Renal cortex interstitium (tissue), 15 donors: ENCODE measurements at places on chromosomes 3 and 15. TPM values are rescaled to one million over a fixed set of nuclear protein-coding genes. Genes with fewer than 3 reads are reported as not detected.

Gene ZNF660
- polyA plus RNA-seq = 11.6 TPM

Gene LCTL
- 0.22 TPM for polyA plus RNA-seq

Gene ADAMTS7
- 33.1 TPM for polyA plus RNA-seq

Gene IL17RB
- 15.0 TPM for polyA plus RNA-seq

Gene ASB14
- polyA plus RNA-seq = 1.3 TPM

Gene ESYT3
- 1.4 TPM for polyA plus RNA-seq

Gene CCR3
- 0.09 TPM for polyA plus RNA-seq

Gene LZTFL1
- 66.1 TPM for polyA plus RNA-seq

DNA sequence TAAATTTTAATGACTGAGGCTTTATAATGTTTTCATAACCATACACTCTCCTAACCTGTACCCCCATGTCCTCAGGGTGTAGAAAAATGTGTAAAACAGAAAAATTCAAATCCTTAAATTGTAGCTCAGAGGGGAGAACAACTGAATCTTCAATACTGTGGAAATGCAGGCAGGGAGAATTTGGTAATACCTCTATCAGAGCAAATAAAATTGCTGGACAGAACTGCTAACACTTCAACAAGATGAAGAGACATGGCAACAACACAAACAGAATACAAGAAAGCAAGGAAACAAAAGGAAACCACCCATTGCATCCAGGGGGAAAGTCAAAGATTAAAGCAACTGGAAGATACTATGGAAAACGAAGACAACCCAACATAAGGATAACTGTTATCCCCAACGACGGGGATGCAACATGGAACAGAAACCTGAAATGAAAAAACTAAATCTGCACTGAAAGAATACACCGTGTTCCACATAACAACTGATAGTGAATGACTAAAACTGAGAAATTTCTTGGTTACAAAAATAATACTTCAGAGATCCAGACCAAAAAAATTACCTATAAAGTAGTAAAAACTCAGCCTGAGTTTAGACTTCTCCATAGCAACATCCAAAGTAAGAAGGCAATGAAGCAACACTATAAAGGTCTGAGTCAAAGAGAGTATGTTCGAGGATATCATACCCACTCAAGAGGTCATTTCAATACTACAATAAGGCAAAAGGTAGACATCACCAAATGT lies 48.5 kb downstream of the HACD2 start:
- DNase-seq = no peak

GRCh38 chr3:28680050-28680449 lies 331.4 kb upstream of the AZI2 start:
- no peak for DNase-seq

DNA sequence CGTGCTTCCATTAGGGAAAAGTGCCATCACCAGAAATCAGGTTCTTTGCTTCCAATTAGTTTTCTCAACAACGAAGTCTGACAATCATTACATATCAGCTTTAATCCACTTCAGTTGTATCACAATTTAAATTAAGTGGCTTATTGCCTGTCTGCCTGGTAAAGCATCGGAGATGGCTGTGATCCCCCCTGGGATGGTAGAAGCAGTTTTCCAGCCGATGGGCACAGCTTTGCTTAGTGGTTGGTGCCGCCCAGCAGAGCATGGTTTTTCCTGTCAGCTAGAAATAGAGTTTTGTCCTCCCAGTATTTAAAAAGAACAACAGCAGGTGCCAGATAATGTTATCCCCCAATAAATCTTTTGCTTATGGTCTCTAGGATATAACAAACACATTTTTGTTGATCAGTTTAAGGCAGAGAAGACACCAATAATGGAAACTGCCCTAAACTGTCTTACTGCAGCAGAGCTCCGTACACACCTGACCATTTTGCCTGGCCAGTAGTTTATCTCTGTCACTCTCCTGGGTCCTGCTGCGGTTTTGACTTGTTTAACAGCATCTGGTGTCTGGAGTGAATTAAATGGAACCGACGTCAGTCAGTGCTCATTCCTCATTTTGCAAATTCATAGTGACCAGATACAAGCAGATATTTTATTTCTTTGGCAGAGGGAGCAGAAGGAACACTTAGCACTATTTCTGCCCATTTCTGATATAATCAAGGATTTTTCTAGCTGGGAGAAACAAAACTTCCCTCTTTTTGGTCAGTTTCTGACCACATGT lies 79.1 kb downstream of the SLC49A4 start:
- DNase-seq = no peak

GRCh38 chr15:55044162-55044561 lies 152.6 kb downstream of the RSL24D1 start:
- no peak for DNase-seq

DNA sequence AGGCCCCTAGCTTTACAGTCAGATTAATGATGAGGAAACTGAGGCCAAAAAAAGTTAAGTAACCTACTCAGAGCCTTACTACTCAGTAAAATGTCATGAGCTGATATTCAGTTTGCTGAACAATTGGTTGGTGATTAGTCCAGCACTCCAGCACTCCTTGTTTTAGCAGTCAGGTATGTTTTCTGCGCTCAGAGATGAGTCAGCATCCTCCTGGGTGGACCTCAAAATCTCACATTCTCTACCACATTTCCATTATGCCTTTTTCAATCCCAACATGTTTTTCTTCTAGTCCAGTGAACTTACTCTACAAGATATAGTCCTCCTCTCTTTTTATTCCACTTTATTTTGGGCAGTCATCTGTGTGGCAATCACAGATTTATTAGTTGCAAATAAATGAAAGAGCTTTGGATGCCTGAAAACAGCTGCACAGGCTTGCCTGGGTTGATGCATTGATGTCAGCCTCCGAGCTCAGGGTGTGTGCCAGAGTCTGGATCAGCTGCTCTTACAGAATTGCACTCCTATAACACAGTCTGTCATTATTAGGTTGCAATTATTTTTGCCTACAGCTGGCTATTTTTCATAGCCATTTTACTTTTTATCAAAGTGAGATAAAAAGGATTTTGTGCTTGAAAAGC lies 133.2 kb downstream of the ARPP21 start:
- no peak for DNase-seq

DNA sequence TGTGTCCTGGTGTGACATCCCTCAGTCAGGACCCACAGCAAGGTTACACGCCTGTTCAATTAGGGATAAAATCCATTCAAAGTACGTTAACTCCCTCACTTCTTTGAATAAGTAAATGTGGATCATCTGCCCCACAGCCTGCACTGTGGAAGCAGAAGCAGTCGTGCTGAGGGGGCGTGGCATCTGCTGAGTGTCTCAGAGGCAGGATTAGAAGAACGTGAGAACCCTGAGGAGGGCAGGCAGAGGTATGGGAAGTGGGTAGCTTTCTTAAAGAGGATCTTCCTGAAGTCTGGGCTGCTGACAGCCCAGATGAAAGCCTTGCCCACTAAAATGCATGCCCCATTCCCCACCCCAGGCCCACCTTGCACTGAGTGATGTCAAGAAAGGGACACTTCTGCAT lies 28.5 kb downstream of the CRABP1 start:
- DNase-seq = no peak

DNA sequence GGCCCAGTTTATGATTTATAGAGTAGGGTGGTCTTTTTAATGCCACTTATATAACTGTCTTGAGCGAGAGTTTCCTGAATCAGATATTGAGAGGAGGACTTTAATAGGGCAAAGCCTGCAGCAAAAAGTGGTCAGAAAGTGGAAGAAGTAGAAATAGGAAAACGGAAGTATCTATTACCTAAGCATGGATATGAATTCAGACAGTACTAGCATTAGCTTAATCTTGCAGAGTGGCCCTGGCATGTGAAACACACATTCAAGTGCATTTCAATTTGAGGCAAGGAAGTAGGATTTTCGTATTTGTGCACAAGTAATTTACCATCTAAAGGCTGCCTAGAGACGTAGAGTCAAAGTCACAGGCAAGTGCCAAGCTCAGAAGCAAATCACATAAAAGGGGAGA lies 622.3 kb downstream of the DIPK2A start:
- DNase-seq = no peak

GRCh38 chr3:110684466-110684865 lies 387.1 kb upstream of the NECTIN3 start:
- DNase-seq = no peak

GRCh38 chr3:149152420-149152819 lies 23.0 kb downstream of the HPS3 start:
- no peak for DNase-seq

DNA sequence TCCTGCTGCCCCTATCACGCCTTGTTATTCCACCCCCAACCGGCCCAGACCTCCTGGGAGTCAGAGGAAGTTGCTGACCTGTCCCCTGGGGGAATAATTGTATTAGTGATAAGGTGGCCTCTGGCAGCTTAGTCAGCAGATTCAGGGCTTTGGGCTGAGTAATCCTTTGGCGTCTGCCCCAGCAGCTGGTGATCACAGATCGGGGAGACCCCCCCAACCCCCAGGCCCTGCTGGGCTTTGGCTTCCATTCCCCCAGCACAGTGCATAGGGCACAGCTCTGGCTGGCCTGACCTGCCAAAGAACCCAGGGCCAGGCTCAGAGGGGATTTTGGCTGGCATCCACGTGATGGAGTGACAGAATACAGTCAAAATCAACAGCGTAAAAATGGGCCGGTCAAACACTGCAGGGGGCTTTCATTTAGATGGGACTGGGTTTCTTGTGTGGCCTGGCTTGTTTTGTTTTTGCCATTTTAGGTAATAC lies 3.9 kb upstream of the NR2E3 start:
- no peak for DNase-seq

DNA sequence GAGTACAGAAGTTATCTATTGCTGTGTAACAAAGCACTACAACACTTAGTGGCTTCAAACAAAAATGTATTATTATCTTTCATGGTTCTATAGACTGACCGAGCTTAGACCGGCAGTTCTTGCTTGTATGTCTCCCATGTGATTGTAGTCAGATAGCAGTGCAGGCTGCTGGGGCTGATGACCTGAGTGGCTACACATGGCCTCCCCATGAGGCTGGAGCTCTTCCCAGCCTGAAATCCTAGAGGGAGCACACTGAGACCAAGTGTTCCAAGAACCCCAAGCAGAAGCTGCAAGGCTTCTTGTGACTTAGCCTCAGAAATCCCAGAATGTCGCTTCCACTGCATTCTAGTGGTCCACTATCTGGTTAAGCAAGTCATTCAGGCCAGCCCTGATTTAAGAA lies 141.2 kb upstream of the TLE3 start:
- no peak for DNase-seq

- DNase-seq = no peak
Observed at GRCh38 chr15:39154776-39155175, 426.1 kb upstream of the THBS1 start.

- no peak for DNase-seq
Observed at GRCh38 chr15:77851086-77851485, 218.4 kb upstream of the LINGO1 start.

DNA sequence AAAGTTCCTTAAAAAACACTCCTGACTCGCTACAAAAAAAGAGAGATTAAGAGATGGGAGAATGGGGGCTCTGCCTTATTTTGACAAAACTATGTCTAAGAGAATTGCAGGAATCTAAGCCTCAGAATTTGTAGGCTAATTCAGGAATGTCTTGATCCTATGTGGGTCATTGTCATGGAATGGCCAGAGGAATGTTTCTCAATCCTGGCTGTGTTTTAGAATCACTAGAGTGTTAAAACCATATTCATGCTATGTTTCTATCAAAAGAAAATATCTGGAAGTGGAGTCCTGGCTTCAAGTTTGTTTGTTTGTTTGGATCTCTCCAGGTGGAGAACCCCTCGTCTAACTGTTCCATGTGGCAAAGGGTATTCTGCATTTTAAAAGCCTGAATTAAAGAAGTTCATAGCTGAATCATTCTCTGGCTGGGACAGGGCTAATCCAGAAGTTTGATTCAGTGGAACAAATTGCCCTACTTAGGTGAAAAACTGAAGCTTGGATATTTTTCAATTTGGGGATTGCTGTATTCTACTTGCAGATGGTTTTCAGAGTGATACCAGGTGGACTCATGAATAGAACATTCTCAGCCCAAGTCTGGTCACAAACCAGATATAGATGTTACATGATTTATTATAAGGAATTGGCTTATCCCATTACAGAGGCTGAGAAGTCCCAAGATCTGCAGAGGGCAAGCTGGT lies 28.2 kb downstream of the GJD2 start:
- DNase-seq = no peak

DNA sequence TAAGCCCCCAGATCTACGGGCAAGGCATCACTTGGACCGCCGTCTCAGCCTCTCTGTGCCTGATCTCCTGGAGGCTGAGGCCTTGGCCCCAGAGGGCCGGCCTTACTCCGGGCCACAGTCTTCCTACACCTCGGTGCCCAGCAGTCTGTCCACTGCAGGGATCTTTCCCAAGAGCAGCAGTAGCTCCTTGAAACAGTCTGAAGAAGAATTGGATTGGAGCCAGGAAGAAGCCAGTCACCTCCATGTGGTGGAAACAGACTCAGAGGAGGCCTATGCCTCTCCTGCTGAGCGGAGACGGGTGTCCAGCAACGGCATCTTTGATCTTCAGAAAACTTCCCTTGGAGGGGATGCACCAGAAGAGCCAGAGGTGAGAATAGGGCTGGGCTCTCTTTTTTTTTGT lies 67.0 kb downstream of the MCTP2 start:
- no peak for DNase-seq

DNA sequence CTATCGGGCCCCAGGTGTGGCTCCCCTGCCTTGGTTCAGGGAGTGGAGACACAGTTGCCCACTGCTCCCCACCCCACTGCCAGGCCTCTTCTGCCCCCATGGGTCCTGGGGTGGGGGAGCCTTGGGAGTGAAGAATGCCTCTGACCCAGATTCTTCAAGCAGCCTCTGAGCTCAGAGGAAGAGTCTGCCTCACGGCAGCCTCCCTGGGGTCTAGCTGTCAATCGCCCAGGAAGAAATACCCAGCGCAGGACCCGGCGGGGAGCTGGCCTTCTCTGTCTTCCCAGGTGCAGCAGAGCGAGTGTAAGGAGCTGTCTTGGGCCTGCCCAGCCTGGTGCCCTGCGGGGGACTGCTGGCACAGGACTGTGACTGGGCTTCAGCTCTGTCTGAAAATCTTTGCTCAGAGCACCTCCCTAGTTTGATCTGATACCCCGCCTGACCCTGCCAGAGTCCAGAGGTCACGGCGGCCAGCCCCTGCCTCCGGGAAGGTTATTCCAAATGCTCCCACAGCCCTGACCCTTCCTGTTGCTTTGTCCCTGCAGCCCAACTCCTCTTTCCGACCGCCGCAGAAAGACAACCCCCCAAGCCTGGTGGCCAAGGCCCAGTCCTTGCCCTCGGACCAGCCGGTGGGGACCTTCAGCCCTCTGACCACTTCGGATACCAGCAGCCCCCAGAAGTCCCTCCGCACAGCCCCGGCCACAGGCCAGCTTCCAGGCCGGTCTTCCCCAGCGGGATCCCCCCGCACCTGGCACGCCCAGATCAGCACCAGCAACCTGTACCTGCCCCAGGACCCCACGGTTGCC lies 11.0 kb downstream of the ANKRD63 start:
- no peak for DNase-seq

DNA sequence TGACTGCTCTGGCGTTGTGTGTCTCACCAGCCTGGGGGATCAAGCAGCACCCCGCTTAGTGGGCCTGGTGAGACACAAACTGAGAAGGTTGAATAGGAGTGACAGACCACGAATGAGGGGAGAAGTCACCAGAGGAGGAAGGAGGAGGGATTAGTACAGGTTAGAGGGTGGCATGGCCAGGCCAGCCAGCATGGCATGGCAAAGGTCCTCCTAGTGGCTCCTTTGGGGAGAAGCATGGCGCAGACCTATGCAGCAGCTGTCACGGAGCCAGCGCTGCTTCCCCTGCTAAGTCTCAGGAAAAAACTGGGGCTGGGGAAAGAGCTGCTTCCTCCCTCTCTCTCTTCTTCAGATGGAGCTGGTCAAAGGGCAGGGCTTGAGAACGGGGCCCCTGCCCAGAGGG lies 48.6 kb downstream of the ZDHHC3 start:
- DNase-seq = no peak
